Activated CD4-positive, alpha-beta T cell treated with anti-CD3 and anti-CD28 coated beads for 36 hours (primary cell): ENCODE measurements at places on chromosomes 1 and 21. TPM values are rescaled to one million over a fixed set of nuclear protein-coding genes. Genes with fewer than 3 reads are reported as not detected.

Gene ACKR1
- total RNA-seq: not detected

DNA sequence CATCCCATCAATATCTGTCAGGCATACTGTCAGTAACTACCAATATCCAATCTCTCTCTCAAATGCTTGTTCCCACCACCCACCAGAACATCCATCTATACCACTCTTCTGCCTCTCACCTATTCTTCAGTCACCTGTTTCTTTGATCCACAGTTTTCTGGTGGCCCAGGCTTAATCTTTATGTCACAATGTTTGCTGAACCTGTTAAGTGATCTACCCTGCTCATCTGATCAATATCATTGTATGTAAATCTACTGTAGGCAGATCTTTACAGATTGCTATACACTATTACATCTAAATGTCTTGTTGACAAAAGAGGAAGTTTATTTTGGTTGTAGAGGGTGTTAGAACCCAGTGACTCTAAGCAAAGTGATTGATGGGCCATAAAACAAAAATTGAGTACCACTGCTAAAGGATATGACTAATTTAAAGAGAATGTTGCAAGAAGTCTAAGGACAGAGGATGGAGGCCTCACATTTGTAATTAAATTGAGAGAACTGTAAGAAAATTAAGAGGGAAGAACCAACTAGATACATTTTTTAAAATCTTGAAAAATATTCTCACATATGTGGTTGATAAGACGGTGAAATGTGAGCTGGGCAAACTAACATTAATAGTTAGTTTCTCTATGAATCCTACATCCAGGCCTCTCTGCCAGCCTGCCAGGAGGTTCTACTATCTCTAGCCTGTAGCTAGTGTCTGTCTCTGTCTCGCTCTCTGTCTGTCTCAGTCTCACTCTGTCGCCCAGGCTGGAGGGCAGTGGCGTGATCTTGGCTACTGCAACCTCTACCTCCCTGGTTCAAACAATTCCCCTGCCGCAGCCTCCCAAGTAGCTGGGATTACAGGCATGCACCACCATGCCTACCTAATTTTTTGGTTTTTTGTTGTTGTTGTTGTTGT lies 34.1 kb downstream of the EGLN1 start:
- H3K4me3 ChIP-seq: no peak overlapping the region
- H3K27me3 ChIP-seq: no peaks in the 10 kb centered on the region
- H3K36me3 ChIP-seq: peaks cover 7% of the 10 kb centered on the region
- DNase-seq: peak; percentile 7
- H3K4me1 ChIP-seq: peaks cover 41% of the 10 kb centered on the region

GRCh38 chr1:230632273-230632873 lies 9.9 kb upstream of the COG2 start:
- DNase-seq: peak; percentile 20
- H3K36me3 ChIP-seq: no peaks in the 10 kb centered on the region
- H3K4me1 ChIP-seq: peaks cover 6% of the 10 kb centered on the region

DNA sequence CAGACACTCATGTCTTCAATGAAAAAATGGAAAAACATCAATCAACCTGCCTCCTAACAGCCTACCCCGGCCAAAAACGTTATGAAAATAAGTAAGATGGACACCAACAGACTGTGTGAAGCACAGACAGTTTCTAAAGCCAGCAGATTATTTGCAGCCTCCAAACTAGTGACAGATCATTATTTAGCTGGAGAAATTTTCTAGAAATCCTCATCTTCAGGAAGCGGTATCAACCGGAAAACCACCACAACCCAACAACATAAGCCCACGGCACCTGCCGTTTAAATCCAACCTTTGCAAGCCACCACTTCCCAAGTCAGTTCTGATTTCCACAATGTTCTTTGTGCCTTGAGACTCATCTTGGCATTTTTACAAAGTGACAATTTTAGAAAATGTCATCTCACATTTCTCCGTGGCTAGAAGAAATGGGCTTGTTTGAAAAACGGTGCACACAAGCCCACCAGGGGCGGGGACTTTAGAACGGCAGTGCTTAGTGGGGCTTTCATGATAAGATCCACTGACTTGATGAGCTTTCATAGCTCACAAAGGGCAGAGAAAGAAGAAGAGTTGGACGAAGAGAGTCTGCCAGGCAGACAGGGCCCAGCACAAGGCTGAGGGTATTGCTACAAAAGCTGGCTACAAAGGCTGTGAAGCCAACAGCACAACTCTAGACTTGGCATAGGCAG lies 34.5 kb downstream of the LRRC38 start:
- H3K4me1 ChIP-seq: peaks cover 3% of the 10 kb centered on the region
- no peaks in the 10 kb centered on the region for H3K36me3 ChIP-seq
- H3K27ac ChIP-seq: no peak overlapping the region
- no peak for DNase-seq
- no peak overlapping the region for H3K4me3 ChIP-seq
- H3K27me3 ChIP-seq: peaks cover 2% of the 10 kb centered on the region

- H3K27ac ChIP-seq: no peak overlapping the region
- H3K27me3 ChIP-seq: peaks cover 4% of the 10 kb centered on the region
- H3K4me3 ChIP-seq: no peak overlapping the region
- peaks cover 44% of the 10 kb centered on the region for H3K4me1 ChIP-seq
- H3K36me3 ChIP-seq: peaks cover 2% of the 10 kb centered on the region
- DNase-seq: no peak
Measured at GRCh38 chr1:200741551-200742207, 3.0 kb downstream of the CAMSAP2 start.

- H3K4me1 ChIP-seq: no peaks in the 10 kb centered on the region
- DNase-seq: no peak
- no peak overlapping the region for H3K4me3 ChIP-seq
- H3K27ac ChIP-seq: no peak overlapping the region
- H3K27me3 ChIP-seq: no peaks in the 10 kb centered on the region
Measured at GRCh38 chr1:93569489-93569888, 112.1 kb downstream of the BCAR3 start.

DNA sequence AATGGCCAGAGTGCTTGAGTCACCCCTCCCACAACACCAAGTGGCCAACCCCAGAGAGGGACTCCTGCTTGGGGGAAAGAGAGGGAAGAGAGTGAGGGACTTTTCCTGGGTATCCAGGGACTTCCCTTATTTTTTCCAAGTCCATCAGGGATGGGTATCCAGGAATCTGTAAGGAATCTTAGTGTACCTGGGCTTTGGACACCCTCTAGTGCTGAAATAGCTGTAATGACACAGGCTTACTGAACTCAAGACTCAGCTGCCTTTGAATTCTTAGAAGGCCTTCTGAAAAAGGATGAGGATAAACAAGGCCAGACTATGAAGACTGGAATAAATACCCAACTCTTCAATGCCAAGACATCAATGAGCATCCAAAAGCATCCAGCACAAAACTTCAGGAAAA lies 12.0 kb downstream of the TSHB start:
- no peak overlapping the region for H3K4me3 ChIP-seq
- no peaks in the 10 kb centered on the region for H3K4me1 ChIP-seq
- peaks cover 12% of the 10 kb centered on the region for H3K36me3 ChIP-seq
- no peak overlapping the region for H3K27ac ChIP-seq

GRCh38 chr1:13892671-13893325 lies 192.8 kb downstream of the PRDM2 start:
- H3K27ac ChIP-seq: no peak overlapping the region
- H3K27me3 ChIP-seq: peaks cover 42% of the 10 kb centered on the region
- H3K36me3 ChIP-seq: no peaks in the 10 kb centered on the region

DNA sequence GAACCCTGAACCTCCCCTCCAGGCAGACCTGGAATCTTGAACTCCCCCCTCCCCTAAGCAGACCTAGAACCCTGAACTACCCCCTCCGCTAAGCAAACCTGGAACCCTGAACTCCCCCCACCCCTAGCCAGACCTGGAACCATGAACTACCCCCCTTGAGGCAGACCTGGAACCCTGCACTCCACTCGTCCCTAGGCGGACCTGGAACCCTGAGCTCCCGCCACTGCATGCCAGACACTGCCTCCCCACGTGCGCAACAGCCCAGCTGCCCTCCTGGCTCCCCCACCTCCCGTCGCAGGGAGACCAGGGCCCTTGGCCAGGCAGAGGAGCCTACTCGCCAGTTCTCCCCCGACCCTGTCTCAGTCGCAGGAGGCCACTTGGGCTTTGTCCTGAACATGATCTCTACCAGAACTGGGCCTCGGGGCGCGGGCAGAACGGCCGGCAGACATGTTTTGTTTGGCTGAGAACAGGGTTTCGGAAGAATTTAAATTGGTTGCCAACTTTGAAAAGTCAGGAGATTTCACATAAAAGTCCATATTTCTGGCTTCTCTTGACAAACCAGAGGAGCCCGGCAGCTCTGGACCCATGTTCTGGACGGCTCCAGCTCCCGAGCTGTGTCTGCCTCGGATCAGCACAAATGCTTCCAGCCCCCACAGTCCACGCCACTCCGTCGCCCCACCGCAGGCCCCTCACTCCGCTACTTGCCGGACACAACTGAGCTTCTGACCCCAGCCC lies 9.2 kb upstream of the PLEKHG5 start:
- H3K4me1 ChIP-seq: peaks cover 6% of the 10 kb centered on the region
- DNase-seq: no peak
- no peak overlapping the region for H3K27ac ChIP-seq
- H3K4me3 ChIP-seq: no peak overlapping the region
- H3K27me3 ChIP-seq: peaks cover 9% of the 10 kb centered on the region

- H3K4me1 ChIP-seq: no peaks in the 10 kb centered on the region
- H3K4me3 ChIP-seq: no peak overlapping the region
- no peak for DNase-seq
Measured at GRCh38 chr1:219489636-219490035, 123.3 kb downstream of the ZC3H11B start.

DNA sequence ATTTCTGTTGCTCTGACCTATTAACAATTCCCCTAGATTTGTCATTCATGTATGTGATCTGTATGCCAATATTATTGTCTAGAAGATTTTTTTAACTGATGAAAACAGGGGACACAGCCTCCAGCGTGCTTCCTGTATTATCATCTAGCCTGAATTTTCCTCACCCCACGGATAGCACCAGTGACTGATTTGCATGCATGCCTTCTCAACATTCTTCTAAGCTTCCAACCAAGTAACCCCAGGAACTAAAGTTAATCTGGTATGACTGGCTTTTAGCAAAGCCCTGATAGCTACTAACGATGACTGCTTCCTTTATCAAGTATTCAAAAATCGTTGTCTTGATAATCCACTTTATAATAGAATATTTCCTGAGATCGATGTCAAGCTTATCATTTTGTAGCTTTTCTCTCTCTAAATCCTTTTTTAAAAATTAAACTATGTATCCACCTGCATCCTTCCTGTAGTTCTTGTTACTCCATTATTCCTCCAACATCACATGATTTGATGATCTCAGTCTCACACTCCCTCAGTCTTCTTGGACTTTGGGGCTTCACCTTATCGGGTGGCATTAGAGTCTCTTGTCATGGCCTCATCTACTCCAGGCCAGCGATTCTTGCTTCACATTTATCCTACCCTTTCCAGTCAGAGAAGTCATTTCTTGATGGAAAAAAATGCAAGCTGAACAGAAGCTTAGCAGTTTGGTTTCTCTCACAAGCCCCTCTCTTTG lies 19.0 kb downstream of the BCAR3 start:
- peaks cover 3% of the 10 kb centered on the region for H3K4me1 ChIP-seq
- H3K36me3 ChIP-seq: no peaks in the 10 kb centered on the region
- H3K4me3 ChIP-seq: no peak overlapping the region
- no peak for DNase-seq
- peaks cover 6% of the 10 kb centered on the region for H3K27me3 ChIP-seq
- H3K27ac ChIP-seq: no peak overlapping the region
